ENCODE measurements at places on chromosomes 13 and 19. TPM values are rescaled to one million over a fixed set of nuclear protein-coding genes. Genes with fewer than 3 reads are reported as not detected.

GRCh38 chr19:12946092-12946721, 545 bp downstream of the RAD23A start:
- peaks cover 11% of the 10 kb centered on the region for H3K4me1 ChIP-seq
- H3K27me3 ChIP-seq, result no peaks in the 10 kb centered on the region
- peaks cover 43% of the 10 kb centered on the region for H3K36me3 ChIP-seq

The LRP3 gene
- total RNA-seq, result 28.2 TPM

DNA sequence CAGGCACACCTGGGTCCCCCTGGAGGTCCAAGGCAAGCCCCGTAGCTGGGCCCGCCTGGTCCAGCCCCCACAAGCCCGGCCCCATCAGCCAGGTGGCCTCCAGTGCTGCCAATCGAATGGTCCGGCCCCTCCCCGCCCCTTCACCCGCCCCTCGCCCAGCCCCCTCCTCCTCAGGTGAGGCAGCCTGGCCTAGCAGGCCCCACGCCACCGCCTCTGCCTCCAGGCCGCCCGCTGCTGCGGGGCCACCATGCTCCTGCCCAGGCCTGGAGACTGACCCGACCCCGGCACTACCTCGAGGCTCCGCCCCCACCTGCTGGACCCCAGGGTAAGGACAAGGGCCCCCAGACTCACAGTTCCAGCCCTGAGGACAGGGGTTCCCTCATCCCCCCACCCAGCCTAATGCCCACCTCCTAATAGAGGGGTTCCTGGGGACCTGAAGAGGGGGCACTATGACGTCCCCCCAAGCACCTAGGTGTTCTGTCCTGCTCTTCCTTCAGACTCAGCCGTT, at the start of gene HPN:
Gene HPN (plus strand): TSS at position 174 of the 508 bp plus-strand sequence. CDS start 786 bp downstream, outside the sequence.
- H3K36me3 ChIP-seq, result no peaks in the 10 kb centered on the region
- peaks cover 6% of the 10 kb centered on the region for H3K4me1 ChIP-seq
- H3K27ac ChIP-seq, result no peak within 1 kb of the TSS
- no peak for DNase-seq
- no peak within 1 kb of the TSS for H3K4me3 ChIP-seq

DNA sequence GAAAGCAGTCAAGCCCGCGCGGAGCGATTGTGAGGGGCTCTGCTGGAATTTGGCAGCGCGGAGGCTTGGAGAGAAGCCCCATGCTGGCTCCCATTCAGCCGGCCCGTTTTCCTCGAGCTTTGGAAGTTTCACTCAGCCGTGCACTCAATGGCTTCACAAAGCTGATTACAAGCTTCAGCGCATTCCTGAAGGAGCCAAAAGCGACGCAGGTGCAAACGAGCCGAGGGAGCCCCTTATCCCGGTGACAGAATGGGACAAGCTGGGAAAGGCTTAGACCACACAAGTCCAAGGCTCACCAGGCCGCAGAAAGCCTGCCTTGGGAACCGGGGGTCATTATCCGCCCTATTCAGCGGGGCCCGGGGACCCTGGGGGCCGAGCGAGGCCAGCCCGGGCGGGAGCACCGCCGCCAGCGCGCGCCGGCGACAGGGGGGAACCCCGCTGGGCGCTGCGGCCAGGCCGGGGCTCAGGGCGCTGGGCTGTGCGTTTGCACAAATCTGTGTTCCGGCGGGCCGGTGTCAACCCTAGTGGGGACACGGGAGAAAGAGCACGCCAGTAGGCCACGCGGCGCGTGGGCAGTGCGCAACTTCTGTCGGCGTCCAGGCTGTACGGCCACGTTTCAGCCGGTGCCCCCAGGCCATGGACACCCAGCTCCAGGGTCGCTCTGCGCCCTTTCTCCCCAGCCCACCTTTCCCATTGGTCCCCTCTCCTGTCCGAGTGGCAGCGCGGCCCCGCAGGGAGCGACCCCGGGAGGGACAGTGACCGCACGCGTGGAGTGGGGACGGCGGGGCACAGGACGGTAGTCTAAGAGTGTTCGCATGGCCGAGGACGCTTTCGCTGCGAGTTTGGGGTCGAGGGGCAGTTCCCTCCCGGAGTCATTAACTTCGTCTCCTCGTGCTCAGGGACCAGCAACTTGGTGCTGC, 37.3 kb downstream of the SOX1 start:
- H3K27me3 ChIP-seq, result no peaks in the 10 kb centered on the region
- no peak overlapping the region for H3K4me3 ChIP-seq
- DNase-seq, result no peak
- H3K4me1 ChIP-seq, result no peaks in the 10 kb centered on the region

GRCh38 chr13:102940143-102940542, 94.3 kb downstream of the ERCC5 start:
- no peaks in the 10 kb centered on the region for H3K36me3 ChIP-seq
- no peaks in the 10 kb centered on the region for H3K4me1 ChIP-seq
- DNase-seq, result no peak
- no peak overlapping the region for H3K4me3 ChIP-seq

The KLK12 gene
- not detected for total RNA-seq

GRCh38 chr19:30880551-30880950, 468.7 kb downstream of the TSHZ3 start:
- no peaks in the 10 kb centered on the region for H3K27me3 ChIP-seq
- no peaks in the 10 kb centered on the region for H3K36me3 ChIP-seq

DNA sequence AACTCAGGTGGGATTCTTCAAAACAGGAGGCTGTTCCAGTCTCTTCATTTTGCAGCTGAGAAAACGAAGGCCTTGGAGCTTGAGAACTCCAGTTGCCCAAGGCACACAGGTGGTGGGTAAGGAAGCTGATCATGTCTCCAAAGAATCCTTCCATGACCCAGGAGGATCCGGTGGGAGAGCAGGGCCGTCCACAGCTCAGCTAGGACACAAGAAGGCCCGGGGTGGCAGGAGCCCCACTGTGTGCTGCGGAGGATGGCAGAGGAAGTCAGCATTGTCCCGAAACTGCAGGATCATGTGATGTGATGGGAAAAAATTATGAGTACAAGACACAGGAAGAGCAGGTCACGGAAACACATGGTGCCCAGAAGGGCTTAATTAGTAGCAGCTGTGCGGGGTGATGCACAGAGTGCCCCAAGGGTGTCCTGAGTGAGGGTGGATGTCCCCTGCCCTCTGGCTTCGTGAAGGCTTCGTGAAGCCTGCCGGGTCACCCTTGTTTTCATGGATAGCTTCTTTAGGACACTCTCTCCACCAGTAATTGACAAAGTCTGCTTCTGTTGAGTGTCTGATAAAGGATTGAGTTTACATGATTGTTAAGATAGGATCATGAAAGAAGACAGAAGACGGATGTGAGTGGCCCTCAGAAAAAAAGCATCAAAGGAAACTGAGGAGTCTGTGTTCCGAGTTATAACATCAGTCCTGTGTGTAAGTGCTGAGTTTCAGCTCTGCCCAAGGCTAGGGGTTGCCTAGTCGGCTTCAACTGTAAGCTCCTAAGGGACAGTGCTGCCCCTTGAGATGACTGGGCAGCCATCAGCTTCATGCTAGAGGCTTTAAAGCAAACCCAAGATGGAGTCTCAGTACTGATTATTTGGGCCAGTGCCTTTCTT, 33.8 kb upstream of the SACS start:
- peak; percentile 8 for DNase-seq
- peak overlapping the region; percentile 46 for H3K4me3 ChIP-seq
- H3K36me3 ChIP-seq, result no peaks in the 10 kb centered on the region
- peak overlapping the region; percentile 73 for H3K27ac ChIP-seq

DNA sequence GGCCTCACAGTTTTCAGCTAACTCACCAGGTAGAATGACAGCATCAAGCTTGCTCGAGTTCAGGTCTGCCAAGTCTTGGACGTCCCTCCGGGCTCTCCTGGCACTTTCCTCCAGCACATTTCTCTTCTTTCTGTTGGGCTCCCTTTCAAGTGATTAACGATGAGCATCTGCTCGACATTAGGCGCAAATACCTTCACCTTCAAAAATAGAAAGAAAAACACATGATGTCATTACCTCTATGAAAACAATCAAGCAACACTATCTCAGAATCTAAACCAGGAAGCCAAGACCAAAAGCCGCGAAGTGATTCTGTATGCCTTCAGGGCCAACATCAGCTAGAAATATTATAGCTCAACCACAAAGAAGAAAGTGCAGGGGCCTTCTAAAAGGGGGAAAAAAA, 15.4 kb upstream of the CLN5 start:
- H3K27me3 ChIP-seq, result peaks cover 4% of the 10 kb centered on the region
- H3K4me3 ChIP-seq, result no peak overlapping the region
- H3K4me1 ChIP-seq, result no peaks in the 10 kb centered on the region
- DNase-seq, result peak; percentile 87
- H3K27ac ChIP-seq, result no peak overlapping the region

The ANKLE1 gene
- total RNA-seq, result 0.17 TPM

- no peaks in the 10 kb centered on the region for H3K36me3 ChIP-seq
- H3K27ac ChIP-seq, result no peak overlapping the region
- no peak overlapping the region for H3K4me3 ChIP-seq
- DNase-seq, result peak; percentile 32
Measured at GRCh38 chr13:59447846-59448620, 715.7 kb downstream of the DIAPH3 start.

The SLC25A30 gene
- total RNA-seq, result 16.2 TPM
